ENCODE measurements at places on chromosomes 13 and 19.

- H3K27me3 ChIP-seq, result no peaks in the 10 kb centered on the region
- no peaks in the 10 kb centered on the region for H3K4me1 ChIP-seq
- DNase-seq, result no peak
- no peak overlapping the region for H3K4me3 ChIP-seq
- no peaks in the 10 kb centered on the region for H3K36me3 ChIP-seq
- H3K27ac ChIP-seq, result no peak overlapping the region
Observed at GRCh38 chr19:21335721-21336120, 6.5 kb upstream of the ZNF708 start.

GRCh38 chr19:48480183-48480557 is 11.0 kb downstream of the CYTH2 start:
- H3K27me3 ChIP-seq, result no peaks in the 10 kb centered on the region
- H3K36me3 ChIP-seq, result peaks cover 21% of the 10 kb centered on the region
- H3K4me1 ChIP-seq, result no peaks in the 10 kb centered on the region

- H3K36me3 ChIP-seq, result no peaks in the 10 kb centered on the region
- no peak overlapping the region for H3K4me3 ChIP-seq
- H3K4me1 ChIP-seq, result no peaks in the 10 kb centered on the region
Observed at GRCh38 chr19:21468791-21469190, 36.6 kb upstream of the ZNF429 start.

- H3K4me3 ChIP-seq, result no peak overlapping the region
- H3K36me3 ChIP-seq, result no peaks in the 10 kb centered on the region
- DNase-seq, result no peak
- no peaks in the 10 kb centered on the region for H3K4me1 ChIP-seq
- H3K27ac ChIP-seq, result no peak overlapping the region
Observed at GRCh38 chr19:38800577-38801347, 11.8 kb downstream of the LGALS7B start.

GRCh38 chr13:79780240-79780639 is 299.3 kb downstream of the NDFIP2 start:
- H3K4me1 ChIP-seq, result peaks cover 9% of the 10 kb centered on the region
- no peak overlapping the region for H3K4me3 ChIP-seq
- H3K27me3 ChIP-seq, result no peaks in the 10 kb centered on the region
- H3K27ac ChIP-seq, result no peak overlapping the region

DNA sequence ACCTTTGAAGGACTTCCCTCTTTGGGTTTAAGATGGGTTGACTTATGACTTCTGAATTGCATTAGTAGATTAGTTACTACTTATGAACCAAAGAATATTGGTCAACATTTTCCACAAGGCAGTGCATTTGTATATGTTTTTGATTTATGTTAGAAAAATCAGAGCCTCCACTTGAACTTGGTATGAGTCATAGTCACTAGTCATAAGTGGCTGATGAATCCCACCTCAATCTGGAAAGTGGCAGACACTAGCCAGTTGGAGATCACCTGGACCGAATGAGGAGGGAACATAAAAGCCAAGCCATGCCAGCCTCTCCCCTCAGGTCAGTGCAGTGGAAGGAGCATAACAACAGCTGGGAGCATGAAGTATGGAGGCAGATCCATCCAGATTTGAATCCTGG is 39.3 kb upstream of the SPART start:
- no peak overlapping the region for H3K4me3 ChIP-seq
- no peaks in the 10 kb centered on the region for H3K36me3 ChIP-seq
- no peaks in the 10 kb centered on the region for H3K4me1 ChIP-seq
